ENCODE measurements at places on chromosomes 5 and 9.

DNA sequence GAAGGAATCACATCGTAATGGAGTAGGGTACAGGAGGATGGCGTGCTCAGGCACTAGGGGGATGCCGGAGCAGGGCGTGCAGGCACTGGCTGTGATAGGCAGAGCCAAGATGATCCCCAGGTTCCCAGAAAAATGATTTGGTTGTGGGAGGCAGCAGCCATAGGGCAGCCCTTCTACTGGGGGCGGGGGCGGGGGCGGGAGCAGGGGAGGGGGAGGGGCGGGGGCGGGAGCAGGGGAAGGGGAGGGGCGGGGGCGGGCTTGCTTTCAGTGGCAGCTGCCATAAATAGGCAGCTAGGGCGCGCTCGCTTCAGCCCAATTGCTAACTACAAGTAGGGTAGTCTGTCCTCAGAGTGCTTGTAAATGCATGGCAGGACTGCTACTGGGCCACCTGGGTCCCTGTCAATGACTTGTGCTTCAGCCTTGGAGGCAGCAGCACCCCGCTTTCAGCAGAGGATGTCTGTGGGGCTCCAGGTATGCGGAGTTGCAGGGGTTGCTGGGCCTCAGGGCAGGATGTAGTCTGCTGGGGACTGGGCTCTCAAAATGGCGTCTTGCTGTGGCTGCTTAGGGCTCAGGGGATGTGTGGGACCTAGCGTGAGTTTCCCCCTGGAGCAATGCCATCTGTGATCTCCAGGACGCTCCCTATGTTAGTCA lies 354.3 kb downstream of the RAB3C start:
- no peak overlapping the region for H3K27ac ChIP-seq
- no peak for DNase-seq
- no peaks in the 10 kb centered on the region for H3K36me3 ChIP-seq
- H3K27me3 ChIP-seq, result no peaks in the 10 kb centered on the region
- H3K4me1 ChIP-seq, result no peaks in the 10 kb centered on the region

DNA sequence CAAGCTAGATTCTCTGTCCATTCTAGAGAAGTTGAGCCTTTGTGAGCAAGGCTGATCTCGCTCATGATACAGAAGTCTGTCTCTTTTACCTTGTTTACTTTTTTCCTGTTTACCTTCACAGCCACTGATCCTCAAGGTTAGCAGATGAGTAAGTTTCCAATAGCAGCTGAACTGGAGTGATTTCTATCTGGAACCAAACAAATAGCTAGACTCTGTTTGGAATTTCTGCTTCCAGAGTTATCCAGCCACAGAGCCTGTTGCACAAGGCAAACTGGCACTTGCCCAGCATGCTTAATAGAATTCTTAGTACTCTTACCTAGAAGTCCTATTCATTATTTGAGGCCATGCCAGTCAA lies 12.8 kb upstream of the PANK3 start:
- H3K4me1 ChIP-seq, result no peaks in the 10 kb centered on the region
- DNase-seq, result no peak
- H3K4me3 ChIP-seq, result no peak overlapping the region
- H3K36me3 ChIP-seq, result no peaks in the 10 kb centered on the region
- no peak overlapping the region for H3K27ac ChIP-seq
- no peaks in the 10 kb centered on the region for H3K27me3 ChIP-seq

DNA sequence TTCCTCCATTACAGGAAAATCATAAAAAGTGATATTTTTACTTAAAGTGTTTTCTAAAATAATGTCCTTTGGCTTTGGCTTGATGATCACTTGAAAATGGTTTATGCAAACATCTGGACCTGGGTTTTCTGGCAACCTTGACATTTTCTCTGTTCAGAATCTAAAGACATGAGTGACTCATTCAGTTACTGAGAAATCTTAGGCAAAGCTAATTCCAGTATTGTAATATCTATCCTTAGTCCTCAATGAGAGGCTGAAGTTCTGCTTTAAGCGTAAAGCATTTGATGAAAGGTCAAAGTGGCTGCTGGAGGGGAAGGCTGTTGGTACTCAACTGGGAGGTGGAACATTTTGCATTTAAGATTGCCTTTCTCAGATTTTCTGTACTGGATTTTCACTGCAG lies 2.3 kb downstream of the MAN2A1 start:
- no peak overlapping the region for H3K27ac ChIP-seq
- peak overlapping the region; percentile 96 for H3K4me3 ChIP-seq
- H3K27me3 ChIP-seq, result no peaks in the 10 kb centered on the region
- H3K36me3 ChIP-seq, result no peaks in the 10 kb centered on the region
- no peak for DNase-seq

DNA sequence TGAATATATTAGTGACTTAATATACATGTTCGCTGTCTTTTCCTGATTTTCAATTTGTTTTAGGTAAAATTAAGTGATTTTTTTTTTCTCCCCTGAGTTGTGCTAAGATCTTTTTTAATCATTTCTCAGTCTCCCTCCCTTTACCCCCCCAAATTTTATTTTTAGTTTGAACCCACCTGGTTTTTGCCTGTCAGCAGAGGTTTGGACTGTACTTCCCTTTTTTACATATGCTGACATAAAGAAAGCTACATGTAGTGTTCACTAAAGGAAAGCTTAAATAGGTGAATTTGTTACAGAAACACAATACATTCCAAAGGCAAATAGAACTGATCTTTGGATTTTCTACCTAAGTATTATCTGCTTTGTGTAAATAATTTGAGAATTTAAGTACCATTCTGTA lies 82.2 kb downstream of the IPO11 start:
- no peaks in the 10 kb centered on the region for H3K27me3 ChIP-seq
- peak; percentile 10 for DNase-seq
- peaks cover 14% of the 10 kb centered on the region for H3K36me3 ChIP-seq
- no peak overlapping the region for H3K4me3 ChIP-seq
- H3K4me1 ChIP-seq, result no peaks in the 10 kb centered on the region

DNA sequence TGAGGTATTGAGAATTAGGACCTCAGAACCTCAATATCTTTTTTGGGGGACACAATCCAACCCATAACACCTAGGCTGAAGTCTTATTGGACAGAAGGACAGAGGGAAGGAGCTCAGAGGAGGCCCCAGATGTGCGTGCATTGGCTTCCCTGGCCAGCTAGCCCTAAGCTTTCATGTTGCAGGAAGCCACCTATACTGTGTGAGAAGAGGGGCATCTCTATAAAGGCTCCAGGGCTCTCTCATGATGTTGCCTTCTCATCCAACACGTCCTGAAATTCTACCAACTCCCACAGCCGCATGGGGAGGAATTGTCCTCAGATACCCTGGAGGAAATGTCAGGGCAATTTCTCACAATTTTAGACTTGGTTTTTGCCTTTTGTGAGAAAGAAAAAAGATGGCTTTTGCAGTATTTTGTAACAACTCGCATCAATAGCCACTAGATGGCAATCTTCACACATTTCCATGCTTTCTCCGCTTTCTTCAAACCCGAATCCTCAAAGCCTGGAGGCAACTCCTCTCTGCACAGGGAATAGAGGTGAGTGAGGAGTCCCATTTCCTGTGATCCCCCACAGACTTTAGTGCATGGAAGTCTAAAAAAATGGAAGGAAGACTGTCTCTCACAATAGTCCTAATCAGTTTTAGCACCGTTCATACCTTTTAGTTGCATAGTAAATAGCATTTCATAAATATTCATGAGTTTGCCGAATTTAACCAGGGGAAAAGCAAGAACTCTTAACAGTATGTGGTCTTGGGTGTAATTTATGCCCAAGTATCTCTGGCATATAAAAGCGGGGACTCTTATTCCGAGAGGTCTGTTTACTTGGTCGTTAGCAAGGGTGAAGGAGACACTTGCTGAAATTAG lies 7.4 kb upstream of the PPP3R2 start:
- H3K36me3 ChIP-seq, result no peaks in the 10 kb centered on the region
- peak; percentile 63 for DNase-seq
- H3K27ac ChIP-seq, result no peak overlapping the region
- peaks cover 12% of the 10 kb centered on the region for H3K4me1 ChIP-seq
- no peaks in the 10 kb centered on the region for H3K27me3 ChIP-seq

DNA sequence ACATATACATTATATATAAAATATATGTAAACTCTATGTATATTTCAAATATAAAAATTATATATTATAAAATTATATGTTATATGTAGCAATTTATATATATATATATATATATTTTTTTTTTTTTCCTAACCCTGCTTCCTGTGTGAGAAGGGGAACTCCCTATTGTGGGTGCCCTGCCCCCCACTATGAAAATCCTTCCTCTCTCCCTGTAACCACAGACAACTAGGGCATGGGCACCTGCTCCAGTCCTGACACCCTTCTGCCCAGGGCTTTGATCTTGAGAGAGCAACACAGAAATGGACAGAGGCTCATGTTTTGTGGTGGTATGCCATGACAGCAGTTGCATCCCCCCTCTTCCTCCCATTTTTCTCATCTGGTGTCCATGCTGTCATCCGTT lies 148.7 kb upstream of the IL12B start:
- no peak overlapping the region for H3K27ac ChIP-seq
- no peaks in the 10 kb centered on the region for H3K4me1 ChIP-seq
- H3K4me3 ChIP-seq, result no peak overlapping the region
- DNase-seq, result peak; percentile 33

- no peak for DNase-seq
- peaks cover 5% of the 10 kb centered on the region for H3K4me1 ChIP-seq
- no peaks in the 10 kb centered on the region for H3K27me3 ChIP-seq
- no peak overlapping the region for H3K27ac ChIP-seq
These were observed 373.6 kb downstream of the NTRK2 start for GRCh38 chr9:85042981-85043647.

DNA sequence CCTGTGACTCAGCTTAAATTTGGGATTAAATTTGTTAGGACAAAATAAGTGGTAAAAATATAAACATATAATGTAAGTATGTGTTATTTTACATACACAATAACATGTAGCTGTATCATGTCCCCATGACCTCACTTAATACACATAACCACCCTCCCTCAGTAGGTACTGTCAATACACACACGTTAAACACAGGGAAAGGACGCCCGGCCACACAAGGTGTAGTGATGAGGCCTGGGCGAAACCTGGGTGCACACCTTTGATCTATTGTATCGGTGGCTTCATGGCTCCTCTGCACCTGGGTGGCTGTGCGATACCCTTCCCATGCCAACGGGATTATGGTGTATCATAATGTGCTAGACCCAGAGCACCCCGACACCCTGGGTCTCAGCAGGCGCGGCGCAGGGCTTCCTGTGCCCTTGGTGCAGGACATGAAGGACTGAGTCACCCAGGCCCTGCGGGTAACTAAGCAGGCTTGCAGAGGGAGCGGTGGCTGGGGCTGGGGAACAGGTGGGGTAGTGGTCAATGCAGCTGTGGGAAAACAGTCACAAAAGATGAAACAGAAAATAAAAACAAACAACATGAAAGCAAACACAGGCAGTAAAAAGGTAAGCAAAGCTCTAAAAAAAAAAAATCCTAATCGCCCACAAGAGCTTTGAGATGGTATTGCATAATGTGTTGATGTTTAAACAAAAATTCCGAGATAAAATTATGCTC lies 127.5 kb upstream of the RETREG1 start:
- no peak for DNase-seq
- H3K36me3 ChIP-seq, result no peaks in the 10 kb centered on the region
- no peak overlapping the region for H3K27ac ChIP-seq
- H3K27me3 ChIP-seq, result no peaks in the 10 kb centered on the region

GRCh38 chr9:37593883-37594448 lies 1.6 kb upstream of the TOMM5 start:
- no peak overlapping the region for H3K27ac ChIP-seq
- DNase-seq, result no peak
- peaks cover 33% of the 10 kb centered on the region for H3K4me1 ChIP-seq
- peaks cover 2% of the 10 kb centered on the region for H3K27me3 ChIP-seq
- no peak overlapping the region for H3K4me3 ChIP-seq

DNA sequence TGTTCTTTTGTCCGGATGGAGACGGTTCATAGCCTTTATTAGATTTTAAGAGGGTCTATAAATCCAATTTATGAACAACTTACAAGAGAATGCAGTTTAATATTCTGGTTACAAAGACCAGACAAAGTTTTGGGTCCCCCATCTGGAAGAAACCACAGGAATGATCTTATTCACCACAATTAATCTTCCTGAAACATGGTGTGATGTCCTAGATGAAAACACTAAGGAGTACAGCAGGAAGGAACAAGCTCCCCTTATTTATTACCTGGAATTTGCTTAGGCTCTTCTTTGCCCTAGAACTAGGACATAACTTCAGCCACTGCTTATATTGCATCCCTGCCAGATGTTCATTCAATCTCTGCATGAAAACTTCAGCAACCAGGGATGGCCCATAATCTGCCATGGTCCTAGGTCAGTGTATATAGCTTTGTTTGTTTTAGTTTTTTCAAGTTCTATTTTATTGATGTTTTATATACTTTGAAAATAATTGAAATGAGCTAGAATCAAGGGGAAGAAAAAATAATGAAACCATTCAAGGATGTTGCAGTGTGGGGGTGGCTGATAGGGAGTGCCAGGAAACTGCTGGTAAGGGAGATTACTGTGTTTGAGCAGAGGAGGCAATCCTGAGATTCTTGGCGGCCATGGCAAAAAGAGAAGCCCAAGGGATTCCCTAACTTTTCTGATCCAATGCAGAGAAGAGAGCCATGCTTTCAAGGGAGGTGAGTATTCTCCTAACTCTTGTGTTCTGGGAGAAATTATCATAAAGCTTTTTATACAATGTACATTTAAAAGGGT lies 16.8 kb downstream of the TXNDC8 start:
- DNase-seq, result peak; percentile 46
- peaks cover 7% of the 10 kb centered on the region for H3K4me1 ChIP-seq
- H3K4me3 ChIP-seq, result no peak overlapping the region
- H3K27me3 ChIP-seq, result no peaks in the 10 kb centered on the region
- H3K27ac ChIP-seq, result no peak overlapping the region
